ENCODE measurements at places on chromosomes 6 and 20.

DNA sequence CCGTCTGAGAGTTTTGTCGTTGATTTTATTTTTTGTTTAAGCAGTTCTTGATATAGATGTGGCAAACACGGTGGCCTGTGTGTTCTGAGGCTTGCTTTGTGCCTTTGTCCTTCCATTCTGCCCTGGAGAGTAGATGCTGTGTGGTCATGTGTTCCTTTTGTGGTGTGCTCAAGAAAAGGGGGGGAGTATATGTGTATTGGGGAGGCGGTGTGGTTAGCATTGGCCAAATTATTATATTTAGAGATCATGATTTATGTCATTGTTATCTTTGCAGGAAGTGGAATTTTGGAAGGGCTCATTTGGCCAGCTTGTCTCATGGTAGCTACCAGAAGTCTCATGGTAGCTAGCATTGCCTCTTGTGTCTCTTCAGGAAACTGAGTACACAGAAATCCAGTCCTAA, 16.4 kb downstream of the RREB1 start:
- H3K4me3 ChIP-seq = no peak overlapping the region
- H3K27me3 ChIP-seq = no peaks in the 10 kb centered on the region
- no peak for DNase-seq
- H3K36me3 ChIP-seq = peaks cover 14% of the 10 kb centered on the region
- peak overlapping the region; percentile 7 for H3K27ac ChIP-seq
- peaks cover 26% of the 10 kb centered on the region for H3K4me1 ChIP-seq

DNA sequence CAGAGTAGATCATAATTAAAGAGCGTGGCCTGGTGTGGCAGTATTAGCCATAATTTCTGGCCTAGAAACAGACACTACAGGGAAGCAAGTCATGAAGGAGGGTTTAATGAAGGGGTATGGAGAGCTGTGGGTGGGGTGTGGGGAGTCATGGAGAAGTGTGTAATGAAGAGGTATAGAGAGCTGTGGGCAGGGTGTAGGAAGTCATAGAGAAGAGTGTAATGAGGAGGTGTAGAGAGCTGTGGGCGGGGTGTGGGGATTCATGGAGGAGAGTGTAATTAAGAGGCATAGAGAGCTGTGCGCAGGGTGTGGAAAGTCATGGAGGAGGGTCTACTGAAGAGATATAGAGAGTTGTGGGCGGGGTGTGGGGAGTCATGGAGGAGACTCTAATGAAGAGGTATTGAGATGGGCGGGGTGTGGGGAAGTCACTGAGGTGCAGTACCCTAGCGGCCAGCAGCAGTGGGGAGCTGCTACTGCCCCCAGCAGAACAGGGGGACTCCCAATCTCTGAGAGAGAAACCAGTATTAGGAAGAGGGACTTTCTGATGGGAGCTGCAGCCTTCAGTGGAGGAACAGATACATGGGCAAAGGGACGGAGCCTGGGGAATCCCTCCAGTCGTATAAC, 145.4 kb upstream of the FOXA2 start:
- H3K36me3 ChIP-seq = no peaks in the 10 kb centered on the region
- no peaks in the 10 kb centered on the region for H3K4me1 ChIP-seq
- no peak overlapping the region for H3K4me3 ChIP-seq
- no peak for DNase-seq

DNA sequence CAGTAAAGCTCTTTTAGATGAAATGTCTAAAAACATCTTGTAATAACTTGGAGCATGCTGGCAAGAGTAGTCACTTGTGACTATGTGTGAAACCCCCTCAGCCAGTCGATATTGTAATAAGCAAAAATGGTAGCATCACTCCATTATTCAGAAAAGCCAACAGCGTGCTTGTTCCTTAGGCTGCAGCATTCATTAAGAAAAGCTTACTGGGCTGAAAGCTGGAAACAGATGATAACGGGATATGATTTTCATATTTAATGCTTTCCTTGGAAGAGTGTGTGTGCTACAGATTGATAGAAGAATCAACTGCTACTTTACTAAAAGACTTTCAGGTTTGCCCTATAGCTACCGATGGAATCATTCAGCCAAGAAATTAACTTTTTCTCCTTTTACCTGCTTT, 20.3 kb downstream of the KIZ start:
- no peak overlapping the region for H3K4me3 ChIP-seq
- H3K27ac ChIP-seq = no peak overlapping the region
- DNase-seq = no peak
- no peaks in the 10 kb centered on the region for H3K4me1 ChIP-seq

DNA sequence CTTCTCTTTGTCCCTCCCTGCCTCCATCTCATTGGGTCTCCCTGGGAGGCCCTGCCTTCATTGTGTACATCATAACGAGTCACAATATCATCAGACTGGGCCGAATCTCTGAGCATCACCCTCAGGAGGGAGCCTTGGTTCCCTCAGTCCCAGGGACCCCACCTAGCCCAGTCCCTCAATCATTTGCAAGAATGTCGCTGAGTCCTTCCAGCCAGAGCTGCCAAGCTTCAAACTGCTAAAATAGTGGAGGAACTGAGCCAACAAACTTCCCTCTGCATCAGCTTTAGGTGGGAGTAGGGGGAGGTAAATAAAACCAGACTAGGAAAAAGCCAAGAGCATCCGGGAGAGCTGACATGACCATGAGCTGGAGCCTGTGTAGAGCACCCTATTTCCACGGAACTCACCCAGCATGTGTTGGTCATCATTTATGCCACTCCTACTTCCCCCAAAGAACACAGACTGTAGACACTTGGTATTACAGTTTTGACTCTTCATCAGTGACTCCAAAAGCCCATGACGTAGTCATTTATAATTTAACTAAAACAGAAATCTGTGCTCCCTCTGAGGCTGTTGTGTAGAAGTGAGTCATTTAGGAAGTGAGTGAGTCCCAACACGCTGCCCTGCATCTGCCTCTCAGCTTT, 28.8 kb upstream of the IL17A start:
- no peaks in the 10 kb centered on the region for H3K27me3 ChIP-seq
- DNase-seq = no peak
- peaks cover 3% of the 10 kb centered on the region for H3K4me1 ChIP-seq
- H3K27ac ChIP-seq = no peak overlapping the region

GRCh38 chr20:1301031-1301529, 27.9 kb downstream of the SDCBP2 start:
- DNase-seq = no peak
- no peaks in the 10 kb centered on the region for H3K27me3 ChIP-seq
- no peak overlapping the region for H3K27ac ChIP-seq
- H3K36me3 ChIP-seq = no peaks in the 10 kb centered on the region
- H3K4me1 ChIP-seq = no peaks in the 10 kb centered on the region
- no peak overlapping the region for H3K4me3 ChIP-seq

- H3K36me3 ChIP-seq = no peaks in the 10 kb centered on the region
- no peak overlapping the region for H3K4me3 ChIP-seq
- H3K4me1 ChIP-seq = no peaks in the 10 kb centered on the region
- no peak for DNase-seq
- H3K27me3 ChIP-seq = peaks cover 57% of the 10 kb centered on the region
Observed at GRCh38 chr20:25073544-25073943, 8.4 kb downstream of the VSX1 start.

All from progenitor cell of endocrine pancreas (in vitro differentiated cells).